Breast epithelium (tissue), 4 donors: ENCODE measurements at places on chromosomes 6 and 20. TPM values are rescaled to one million over a fixed set of nuclear protein-coding genes. Genes with fewer than 3 reads are reported as not detected.

Gene MAS1
- total RNA-seq, result not detected

Gene CITED2
- 300 TPM for total RNA-seq

DNA sequence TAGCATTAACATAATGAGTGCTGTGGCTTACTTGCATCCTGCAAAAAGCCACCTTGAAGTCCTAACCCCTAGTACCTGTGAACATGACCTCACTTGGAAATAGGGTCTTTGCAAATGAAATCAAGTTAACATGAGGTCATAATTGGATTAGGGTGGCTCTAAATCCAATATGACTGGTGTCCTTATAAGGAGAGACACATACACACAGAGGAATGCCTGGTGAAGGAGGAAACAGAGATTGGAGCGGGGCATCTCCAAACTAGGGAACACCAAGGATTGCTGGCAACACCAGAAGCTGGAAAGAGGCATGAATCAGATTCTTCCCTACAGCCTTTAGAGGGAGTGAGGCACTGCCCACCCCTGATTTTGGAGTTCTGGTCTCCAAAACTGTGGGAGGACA is 17.6 kb upstream of the RPS6KA2 start:
- no peak for DNase-seq

- no peak for DNase-seq
Measured at GRCh38 chr20:59382157-59382725, 81.8 kb downstream of the EDN3 start.

Gene GNAS
- 448 TPM for total RNA-seq

DNA sequence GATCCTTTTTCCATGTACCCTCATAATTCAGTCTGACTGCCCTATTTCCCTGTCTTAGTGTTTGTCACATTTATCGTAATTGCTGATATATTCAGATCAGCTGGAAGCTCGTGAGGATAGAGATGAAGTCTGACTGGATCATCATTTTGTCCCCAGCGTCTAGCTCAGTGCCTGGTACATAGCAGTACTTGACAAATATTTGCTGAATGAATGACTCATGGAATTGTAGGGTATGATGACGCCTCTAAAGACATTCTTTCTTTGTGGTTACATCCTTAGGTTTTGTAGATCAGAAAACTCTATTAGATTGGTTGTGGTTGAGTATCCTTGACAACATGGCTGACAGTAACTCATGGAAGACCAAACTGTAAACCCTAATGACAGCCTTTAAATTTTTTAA is 68.9 kb downstream of the MTHFD1L start:
- DNase-seq, result no peak

GRCh38 chr6:89944181-89944755 is 50.0 kb downstream of the GJA10 start:
- no peak for DNase-seq

Gene SIRPB2
- total RNA-seq, result 30.9 TPM

- DNase-seq, result no peak
Measured at GRCh38 chr20:14828459-14828858, 491.0 kb upstream of the FLRT3 start.

Gene MAFB
- total RNA-seq, result 148 TPM
